Stimulated activated CD4-positive, alpha-beta T cell treated with anti-CD3 and anti-CD28 coated beads, Interleukin-2, amount 100 ng/mL, for 24 hours (primary cell): ENCODE measurements at places on chromosomes 5 and 9.

DNA sequence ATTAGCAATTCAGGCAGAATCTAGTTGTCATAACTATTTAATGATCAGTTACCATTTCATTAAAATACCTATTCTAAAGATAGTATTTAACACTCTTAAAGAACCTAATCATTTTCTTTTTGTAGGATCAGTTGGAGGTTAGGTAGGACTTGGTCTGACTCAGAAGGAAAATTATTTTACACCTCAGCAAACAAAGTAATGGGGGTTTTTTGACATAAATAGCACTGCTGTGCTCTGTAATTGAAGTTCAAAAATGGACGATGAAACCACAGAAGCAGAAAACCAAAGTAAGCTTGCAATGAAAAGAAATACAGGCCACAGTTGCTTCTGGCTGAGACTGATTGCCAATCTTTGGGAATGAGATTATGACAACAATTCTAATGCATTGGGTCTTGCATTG lies 187.0 kb upstream of the TRPM3 start:
- DNase-seq, result no peak

DNA sequence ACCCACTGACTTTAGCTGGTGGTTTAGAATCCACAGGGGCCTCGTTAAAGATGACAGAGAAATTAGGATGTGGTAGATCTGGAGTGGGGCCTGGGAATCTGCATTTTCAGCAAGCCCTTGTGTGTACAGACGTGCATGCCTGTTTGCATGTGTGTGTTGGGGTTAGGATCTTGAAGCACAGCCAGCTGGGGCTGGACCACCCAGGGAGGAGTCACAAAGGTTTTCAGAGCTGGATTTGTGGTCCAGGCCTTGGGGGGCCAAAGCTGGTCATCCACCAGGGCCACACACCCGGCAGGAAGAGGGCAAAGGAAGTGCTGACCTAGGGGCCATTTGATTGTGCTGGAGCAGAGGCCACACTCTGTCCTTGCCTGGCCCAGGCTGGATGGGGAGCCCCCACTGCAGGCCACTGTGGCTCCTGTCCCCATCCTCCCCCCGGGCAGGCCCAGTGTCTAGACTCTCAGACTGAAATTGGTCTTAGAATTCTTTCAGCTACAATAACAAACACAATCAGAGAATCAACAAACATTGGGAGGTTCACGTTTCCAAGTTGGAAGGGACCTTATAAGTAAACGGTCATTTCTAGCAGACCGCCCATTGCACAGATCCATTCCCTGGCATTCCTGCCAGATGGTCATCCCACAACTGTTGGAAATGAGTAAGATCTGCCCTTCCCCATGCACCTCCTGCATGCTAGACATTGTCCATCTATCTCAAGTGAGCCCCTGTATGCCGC lies 10.3 kb downstream of the CDX1 start:
- DNase-seq, result no peak

DNA sequence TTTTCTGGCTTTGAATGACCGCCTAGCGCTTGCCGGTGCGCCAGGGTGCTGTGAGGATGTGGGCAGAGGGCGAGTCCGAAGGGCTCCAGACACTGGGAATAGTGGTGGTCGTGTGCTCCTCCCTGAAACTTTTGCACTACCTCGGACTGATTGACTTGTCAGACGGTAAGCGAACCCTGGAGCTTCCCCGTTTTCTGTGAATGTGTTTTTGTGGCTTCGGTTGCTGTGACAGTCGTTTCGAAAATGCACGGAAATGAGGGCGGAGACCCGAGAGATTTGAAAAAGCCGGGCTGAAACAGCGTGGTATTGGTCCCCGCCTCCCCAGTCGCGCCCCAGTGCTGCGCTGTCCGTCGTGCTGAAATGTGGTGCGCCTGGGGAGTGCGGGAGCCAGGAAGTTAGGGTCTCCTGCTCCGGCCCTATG lies 102.5 kb upstream of the GABRP start:
- peak; percentile 27 for DNase-seq

GRCh38 chr5:8557728-8558127 lies 688.8 kb downstream of the MTRR start:
- DNase-seq, result no peak

DNA sequence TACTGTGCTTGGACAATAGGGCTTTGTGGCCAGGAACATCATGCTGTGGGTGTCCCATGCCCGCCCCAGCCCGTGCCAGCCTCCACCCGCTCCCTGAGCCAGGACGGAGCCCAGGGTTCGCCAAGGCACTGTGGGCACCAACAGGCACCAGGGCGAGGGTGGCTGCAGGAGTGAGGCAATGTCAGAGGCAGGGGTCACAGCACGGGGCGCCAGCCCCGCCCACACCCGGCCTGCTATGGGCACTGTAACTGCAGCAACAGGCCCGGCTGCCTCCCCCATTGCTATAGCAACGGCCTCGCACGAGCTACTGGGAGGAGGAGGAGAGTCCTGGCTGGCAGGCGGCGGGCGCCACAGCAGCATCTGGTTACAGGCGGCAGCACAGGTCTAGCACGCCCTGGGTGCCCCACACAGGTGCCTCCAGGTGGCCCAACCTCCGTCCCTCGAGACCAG lies 2.5 kb downstream of the ABCA2 start:
- DNase-seq, result no peak

- DNase-seq, result peak; percentile 28
Measured at GRCh38 chr9:79572032-79572607, 355 bp downstream of the TLE4 start.

- no peak for DNase-seq
Measured at GRCh38 chr5:158642879-158643278, 456.8 kb downstream of the EBF1 start.

DNA sequence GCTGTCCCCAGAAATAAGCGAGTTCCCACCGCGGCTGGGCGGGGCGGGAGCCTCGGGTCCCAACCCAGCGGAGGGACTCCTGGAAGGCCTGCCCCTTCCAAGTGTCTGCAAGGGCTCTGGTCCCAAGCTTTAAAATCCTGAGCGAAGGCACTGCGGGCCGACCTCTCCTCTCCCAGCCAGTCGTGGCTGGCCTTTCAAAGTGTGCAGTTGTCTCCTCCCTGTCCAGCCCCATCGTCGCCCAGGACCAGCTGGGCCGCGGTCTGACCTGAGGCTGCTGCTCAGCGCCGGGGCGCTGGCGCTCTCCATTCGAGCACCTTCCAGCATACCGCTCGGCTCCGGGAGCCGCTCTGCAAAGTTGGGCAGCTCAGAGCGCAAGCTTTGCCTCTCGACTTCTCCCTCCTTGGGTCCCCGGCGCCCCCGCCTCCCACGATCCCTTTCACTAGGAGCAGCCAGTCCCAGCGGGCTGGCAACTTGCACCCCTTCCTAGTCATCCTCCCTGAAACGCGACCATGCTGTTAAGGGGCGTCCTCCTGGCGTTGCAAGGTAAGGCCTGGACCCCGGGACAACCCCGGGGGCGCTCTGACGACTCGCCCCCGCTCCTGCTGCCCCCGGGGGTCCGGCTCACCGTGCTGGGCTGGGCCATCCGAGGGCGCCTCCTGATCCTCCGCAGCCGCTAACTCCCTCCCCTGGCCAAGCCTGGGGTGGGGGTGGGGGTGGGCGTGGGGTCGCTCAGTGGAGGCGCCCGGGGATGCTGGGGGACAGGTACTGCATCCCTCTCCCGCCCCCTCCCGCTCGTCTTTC lies at the start of gene MAMDC2:
Gene MAMDC2, plus strand, starts transcription at position 160 of the 801 bp plus-strand sequence. Its CDS starts 350 bp downstream, at position 510.
- peak; percentile 1 for DNase-seq

DNA sequence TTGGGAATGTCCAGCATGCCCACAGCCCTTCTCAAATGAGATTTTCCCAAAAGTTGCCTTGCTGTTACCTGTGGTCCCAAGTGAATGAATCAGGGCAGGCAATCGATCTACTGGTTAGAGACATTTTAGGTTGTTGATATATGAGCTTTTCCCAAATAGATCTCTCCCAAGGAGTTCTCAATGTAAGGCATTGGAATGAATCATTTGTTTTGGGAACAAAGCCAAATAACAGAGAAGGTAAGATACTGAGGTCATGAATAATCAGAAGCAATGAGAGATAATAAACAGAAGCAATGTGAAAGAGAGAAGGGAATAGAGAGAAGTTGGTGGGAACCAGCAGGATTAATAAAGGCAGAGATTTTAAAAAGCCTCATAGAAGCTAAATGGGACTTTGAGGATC lies 93.6 kb upstream of the FER start:
- no peak for DNase-seq

GRCh38 chr5:38663249-38663648 lies 106.8 kb upstream of the LIFR start:
- DNase-seq, result no peak

DNA sequence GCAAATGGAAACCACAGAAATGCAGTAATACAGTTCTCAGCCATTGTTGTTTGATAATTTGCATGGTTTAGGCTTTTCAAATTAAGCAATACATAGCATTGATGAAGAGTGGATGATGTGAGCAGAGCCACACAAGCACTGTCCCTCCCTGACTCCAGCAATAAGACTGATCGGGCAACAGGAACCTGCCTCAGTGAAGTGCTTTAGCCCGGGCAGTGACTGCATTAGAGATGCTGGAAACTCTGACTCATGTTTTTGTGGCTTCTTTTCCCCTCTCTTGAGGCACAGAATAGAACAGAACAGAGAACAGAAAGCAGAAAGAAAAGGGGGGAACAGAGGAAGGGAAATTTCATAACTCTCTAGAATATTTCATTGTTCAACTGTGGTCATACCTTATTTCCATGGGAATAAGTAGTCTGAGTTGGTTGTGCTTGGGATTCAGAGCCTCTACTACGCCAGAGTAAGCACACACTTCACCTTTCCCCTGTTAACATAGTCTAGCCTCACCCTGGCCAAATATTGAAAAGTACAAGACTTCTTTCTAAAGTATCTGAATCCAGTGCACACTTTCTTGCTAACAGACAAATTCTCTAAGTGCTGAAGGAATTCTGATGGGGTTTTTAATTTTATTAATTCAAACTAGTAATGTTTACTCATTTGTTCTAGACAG lies 164.8 kb upstream of the VCAN start:
- DNase-seq, result no peak

GRCh38 chr5:152472083-152472482 lies 67.0 kb upstream of the NMUR2 start:
- no peak for DNase-seq

DNA sequence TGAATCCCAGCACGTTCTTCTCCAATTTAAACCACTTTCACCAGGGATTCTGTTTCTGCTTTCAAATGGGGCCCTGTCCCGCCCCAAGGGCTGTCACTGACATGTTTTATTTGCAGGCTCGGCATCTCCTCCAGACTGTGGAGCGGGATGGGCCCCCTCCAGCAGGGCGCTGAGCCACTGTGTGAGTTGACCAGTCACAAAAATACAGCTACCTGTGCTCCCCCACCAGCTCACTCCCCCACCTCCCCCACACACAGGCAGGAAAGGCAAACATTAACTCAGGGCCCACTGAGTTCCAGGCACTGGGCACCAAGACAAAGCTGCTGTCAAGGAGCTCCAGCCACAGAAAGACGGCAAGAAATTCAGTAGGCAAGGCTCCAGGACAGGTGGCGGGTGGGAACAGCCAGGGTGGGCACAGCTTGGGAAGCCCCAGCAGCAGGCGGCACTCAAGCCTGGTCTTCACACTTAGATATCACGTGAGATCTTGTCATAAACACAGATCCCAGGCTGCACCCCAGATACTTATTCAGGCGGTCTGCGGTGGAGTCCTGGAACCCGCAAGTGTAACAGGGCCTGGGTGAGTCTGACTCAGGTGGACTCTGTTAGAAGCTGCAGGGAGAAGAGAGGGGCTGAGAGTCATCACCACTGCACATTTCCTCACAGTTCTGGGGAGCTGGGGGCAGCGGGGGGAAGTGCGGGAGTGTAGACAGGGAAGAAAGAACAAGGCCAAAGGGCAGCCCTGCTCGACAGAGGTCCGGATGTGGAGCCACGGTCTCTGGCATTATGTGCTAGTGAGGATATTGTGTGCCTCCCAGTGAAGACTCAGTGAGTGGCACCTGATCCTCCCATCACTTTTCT lies 44.7 kb downstream of the OR2V1 start:
- DNase-seq, result no peak

DNA sequence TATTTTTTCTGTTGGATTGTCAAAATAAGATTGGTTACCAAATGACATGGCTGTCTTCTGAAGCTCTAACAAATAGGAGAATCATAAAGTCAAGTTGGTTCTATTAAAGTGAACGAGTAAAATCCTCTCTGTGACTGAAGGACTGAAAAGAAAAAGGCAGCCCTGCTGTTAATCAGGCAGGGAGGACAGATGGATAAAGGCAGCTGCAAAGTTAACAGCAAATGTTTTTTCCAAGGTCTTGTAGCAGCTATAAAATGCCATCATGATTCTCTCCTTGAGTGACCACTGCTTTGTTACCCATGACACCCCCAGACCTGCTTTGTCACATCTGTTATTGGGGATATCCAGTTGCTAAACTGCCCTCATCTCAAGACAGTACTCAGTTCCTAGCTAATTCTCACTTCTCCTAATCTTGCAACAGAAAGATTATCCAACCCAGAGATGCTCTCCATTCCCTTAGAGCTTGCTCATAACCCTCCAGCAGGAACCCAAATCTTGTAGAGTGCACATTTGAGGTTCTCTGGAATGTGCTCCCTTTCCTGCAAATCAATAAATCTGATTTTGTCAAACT lies 89.7 kb upstream of the PARP8 start:
- DNase-seq, result no peak

DNA sequence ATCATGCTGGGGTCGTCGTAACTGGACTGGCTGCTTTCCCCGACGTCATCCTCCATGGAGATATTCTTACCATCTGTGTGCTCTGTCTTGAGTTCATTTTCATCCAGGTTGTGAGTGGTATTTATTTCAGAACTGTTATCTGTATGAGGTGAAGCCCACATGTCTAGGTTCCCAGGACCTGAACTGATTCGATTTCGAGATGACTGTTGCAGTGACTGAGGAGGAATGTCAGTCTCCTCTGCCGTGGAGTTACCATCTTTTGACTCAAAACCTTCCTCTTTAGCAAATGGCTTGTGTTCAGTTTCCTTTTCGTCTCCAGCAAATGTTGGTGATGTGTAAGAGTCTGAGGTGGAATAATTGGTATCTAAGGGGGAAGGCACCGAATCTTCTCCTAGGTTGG lies 55.2 kb upstream of the PCA3 start:
- DNase-seq, result no peak

DNA sequence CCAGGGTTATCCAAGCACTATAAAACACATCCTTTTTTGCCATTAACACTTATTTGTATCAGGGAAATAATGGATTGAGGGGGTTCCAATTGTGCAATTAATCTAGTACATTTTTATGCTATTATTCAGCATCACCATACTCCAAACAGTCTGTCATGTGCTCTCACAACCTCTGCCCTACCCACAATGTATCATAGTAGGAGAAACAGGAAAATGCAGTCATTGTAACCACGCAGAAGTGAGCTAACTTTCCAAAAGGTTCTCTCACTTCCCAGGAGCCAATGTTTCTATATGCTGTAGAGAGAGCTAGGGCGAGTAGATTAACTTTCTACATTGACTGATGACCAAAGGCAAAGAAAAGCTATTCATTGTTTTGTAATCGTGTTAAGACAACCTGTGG lies 29.8 kb downstream of the DAB2 start:
- no peak for DNase-seq

DNA sequence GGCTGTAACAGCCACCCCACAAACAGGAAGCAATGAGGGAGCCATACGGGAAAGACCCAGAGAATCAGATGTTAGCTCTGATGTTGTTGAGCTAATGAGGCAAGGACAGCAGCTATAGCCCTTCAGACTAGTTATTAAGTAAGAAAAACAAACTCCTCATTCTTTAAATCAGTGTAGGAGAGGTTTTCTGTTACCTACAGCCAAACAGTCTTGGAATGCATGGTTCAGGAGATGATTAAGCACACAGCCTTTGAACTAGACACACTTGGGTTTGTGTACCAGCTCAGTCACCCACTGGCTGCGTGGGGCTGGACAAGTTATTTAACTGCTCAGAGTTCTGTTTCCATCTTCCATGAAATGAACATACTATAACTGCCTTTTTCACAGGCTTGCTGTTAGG lies 68.1 kb downstream of the SPOCK1 start:
- no peak for DNase-seq
